Activated CD4-positive, alpha-beta T cell treated with anti-CD3 and anti-CD28 coated beads for 48 hours (primary cell): ENCODE measurements at places on chromosomes 6 and 20.

- no peak for DNase-seq
Measured at GRCh38 chr20:24060851-24061590, 72.4 kb upstream of the GGTLC1 start.

DNA sequence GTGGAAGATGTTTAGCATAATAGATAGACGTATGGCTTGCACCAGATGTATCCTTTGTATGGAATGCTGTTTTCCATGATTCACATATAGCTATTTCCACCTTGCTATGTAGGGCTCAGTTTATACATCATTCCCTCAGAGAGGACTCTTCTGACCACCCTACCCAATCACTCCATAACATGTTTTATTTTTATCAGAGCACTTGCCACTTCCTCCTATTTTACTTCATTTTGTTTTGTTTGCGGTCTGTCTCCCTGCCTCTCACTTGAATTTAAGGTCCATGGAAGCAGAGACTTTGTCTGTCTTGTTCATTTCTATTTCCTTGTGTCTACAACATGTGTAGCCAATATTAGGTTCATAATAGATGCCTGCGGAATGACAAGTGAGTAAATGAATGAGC lies 266.9 kb upstream of the CITED2 start:
- DNase-seq, result no peak

DNA sequence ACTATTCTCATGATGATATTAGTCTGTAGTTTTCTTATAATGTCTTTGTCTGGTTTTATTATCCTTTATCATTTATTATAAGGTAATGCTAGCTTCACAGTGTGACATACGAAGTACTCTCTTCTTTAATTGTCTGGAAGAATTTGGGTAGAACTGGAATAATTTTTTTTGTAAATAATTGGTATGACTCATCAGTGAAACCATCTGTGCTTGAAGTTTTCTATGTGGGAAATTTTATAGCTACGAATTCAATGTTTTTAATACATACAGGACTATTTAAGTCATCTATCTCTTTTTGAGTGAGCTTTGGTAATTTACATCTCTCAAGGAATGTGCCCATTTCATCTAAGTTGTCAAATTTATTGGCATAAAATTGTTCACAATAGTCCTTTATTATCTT lies 86.3 kb downstream of the SOD2 start:
- no peak for DNase-seq

DNA sequence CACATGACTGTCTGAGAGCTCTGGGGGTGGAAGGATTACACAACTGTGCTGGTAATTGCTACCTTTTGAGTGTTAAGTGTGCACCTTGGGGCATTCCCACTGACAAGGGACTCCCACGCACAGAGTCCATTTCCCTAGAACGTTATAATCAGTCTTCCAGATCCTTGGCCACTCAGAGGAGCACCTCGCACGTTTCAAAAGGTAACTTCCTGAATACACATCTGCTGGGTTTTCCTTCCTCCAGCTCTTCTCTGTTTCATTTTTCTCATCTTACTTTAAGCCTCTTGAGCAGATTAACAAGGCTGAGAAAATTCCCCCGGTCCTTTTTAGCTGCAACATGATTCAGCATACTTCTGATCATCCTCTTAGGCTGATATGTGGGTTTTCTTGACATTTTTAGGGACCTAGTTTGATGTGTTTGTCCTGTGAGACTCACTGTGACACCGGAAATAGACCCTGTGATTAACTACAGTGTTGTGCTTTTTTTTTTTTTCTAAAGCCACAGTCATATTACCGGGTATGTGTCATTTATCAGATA lies 98.4 kb upstream of the DUSP22 start:
- DNase-seq, result peak; percentile 38

DNA sequence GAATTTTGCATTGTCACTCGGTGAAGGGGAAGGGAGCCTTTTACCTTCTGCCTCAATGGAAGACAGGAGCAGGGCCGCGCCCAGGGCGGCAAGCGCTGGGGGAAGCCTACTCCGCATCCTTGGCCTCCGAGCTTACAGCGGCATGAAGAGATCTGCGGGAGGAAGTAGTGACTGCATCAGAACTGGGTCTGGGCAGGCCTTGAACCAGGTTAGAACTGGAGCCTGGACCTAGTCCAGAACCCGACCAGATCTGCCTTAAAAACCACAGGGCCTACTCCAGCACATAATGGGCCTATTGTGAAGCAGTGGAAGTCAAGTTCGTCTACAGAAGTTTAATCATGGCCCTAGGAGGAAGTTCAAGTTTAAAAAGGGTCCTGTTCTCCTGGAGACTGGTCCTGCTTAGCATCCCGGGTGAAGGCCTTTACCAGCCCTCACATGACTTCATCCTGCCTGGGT lies 3.1 kb downstream of the COL12A1 start:
- no peak for DNase-seq

DNA sequence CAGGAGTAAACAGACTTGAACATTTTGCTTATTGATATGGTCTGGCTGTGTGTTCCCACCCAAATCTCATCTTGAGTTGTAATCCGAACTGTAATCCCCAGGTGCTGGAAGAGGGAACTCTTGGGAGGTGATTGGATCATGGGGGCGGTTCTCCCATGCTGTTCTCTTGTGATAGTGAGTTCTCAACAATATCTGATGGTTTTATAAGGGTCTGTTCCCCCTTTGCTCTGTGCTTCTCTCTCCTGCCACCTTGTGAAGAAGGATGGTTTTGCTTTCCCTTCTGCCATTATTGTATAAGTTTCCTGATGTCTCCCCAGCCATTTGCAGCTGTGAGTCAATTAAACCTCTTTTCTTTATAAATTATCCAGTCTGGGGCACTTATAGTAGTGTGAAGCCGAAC lies 40.0 kb downstream of the MYLIP start:
- DNase-seq, result no peak

DNA sequence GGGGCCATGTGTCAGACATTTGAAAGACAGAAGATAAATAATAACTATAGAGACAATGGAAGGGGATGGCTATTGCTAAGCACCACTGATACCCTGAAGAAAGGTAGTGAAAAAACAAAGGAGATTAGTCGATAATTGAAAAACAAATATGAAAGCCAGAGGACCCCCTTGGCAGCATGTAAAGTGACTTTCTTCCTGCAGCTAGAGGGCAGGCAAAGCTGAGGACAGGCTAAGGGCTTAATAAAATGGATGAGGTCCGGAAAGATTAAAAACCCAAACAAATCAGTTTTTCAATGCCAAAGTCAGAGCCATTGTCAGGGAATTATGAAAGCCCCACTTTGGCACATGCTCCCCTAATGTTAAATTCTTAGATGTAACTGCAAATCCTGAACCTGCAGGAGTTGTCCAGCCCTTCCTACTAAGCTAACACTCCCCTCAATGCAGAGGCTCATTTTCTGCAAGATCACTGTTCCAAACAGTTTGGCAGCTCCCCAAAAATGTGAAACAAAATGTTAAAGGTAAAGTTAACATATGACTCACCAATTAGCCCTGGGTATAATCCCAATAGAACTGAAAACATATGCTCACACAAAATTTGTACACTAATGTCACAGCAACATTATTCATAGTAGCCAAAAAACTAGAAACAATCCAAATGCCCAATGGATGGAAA lies 1177.9 kb downstream of the GRIK2 start:
- DNase-seq, result no peak

DNA sequence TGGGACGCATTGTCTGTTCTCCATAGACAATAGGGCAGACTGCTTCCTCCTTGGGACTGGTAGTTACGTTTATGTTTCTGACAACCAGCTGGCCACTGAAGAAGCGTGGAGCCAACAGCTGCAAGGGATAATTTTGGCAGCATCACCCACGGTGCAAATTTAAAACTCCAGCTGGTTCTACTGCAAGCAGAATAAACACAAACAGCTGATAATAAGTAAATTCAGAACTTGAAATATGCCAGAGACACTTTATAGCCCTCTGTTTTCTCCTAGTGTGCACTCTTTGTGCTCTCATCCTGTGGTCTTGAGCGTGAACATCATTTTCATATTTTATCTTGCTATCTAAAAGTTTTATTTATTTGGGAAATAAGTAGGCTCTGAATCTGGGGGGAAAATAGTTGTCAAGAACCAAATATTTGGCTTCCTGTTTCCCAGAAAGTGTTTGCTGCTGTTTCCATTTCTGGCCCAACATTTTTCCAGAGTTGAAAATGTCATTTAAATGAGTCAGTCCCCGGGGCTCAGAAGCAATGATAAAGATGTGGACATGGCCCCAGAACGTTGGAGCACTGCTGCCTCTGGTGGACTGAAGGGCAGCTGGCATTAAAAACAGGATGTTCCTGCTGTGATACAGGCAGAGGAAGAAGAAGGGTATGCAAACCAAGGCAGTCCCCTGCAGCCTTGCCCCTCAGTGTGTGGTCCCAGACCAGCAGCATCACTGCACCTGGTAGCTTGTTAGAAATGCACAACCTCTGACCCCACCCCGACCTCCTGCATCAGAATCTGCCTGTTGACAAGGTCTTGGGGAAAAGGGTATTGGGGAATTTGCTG lies 12.5 kb upstream of the THBD start:
- DNase-seq, result no peak

- no peak for DNase-seq
Measured at GRCh38 chr6:106488494-106489370, 128.2 kb downstream of the CRYBG1 start.

DNA sequence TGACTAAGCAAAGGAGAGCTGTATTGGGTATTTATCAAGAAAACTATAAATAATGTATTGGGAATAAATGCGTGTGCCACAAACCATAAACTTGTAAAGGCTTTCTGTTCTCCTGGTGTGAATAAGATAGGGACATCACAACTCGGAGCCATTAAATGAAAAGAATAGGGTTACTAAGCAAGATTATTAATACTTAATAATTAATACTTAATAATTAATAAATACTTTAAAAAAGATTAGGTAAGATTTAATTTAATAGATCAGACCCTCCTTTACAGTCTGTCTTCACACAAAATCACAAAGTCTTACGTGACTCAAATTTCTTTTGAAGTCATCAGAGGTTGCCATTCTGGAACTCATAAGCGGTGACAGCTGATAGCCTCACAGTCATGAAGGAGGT lies 648.9 kb downstream of the PRKN start:
- no peak for DNase-seq

GRCh38 chr20:44481719-44482416 lies 6.2 kb downstream of the TTPAL start:
- DNase-seq, result no peak
